HEK293T (cell line): ENCODE measurements at places on chromosomes 2 and 18.
A peak's percentile ranks its signal among the peaks of the same experiment; 100 is the strongest.

DNA sequence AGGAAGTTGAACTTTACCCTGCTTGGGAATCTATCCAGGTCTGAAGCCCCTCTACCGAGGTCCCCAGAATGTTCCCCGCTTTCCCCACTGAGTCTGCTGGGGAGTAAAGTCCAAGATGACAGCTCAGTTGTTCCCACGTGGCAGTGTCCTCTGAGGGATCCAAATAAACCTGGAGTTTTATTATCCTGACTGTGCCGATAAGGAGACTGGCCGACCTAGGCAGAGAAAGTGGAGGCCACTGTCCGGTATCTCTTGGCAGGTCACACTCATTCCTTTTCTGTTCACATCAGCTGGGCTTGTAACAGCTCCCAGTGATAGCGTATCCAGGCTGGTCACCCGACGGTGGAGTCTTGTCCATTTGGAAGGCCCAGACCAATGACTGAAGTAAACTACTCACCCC is 27.5 kb upstream of the C18orf32 start:
- no peak for DNase-seq

GRCh38 chr18:8614875-8615274 is 5.6 kb downstream of the RAB12 start:
- no peak for DNase-seq

DNA sequence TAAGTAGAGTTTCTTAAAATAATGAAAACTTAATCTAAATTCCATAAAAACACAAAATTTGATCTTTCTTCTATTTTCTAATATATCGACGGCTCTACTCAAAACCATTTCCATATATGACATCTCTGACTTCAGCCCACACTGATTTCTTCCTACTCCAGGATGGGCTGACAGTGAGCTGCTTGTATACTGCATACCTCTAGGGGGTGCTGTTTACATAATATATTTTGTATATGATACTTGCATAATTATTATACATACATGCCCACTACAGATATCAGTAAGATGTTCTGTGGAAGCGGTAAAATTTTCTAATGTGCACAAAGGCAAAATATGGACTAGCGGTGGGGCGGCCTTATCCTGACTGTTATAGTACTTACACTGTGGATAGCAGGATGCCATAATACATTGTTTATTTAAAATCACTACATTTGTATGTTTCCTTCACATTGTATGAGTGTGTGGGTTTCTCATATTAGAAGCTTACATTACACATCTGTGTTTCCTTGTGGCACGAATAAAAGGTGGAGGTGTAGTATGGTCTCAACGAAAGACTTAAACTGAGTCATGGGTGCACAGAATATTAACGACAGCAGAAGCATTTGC is 66.1 kb upstream of the NXPH2 start:
- peak; percentile 50 for DNase-seq

GRCh38 chr2:5145053-5145452 is 547.1 kb upstream of the SOX11 start:
- no peak for DNase-seq

DNA sequence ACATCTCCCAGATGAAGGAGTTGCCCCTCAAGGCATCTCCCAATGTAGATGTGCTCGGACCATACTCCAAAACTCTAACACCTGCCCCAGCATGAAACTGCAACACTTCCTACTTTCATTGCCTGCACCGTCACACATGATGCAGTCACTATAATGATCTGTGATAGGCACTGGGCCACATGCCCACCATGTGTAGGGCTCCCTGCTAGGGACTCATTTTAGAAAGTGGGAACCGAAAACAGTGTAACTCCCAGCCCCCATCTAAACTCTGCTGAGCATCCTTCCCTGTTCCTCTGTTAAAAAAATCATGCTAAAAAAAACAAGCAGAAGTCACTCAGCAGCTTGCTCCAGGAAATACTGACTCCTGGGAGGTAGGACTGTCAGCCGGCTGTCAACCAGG is 496.1 kb upstream of the RAB6C start:
- DNase-seq, result no peak

- no peak for DNase-seq
Observed at GRCh38 chr2:145690183-145690778, 1170.4 kb upstream of the ZEB2 start.

DNA sequence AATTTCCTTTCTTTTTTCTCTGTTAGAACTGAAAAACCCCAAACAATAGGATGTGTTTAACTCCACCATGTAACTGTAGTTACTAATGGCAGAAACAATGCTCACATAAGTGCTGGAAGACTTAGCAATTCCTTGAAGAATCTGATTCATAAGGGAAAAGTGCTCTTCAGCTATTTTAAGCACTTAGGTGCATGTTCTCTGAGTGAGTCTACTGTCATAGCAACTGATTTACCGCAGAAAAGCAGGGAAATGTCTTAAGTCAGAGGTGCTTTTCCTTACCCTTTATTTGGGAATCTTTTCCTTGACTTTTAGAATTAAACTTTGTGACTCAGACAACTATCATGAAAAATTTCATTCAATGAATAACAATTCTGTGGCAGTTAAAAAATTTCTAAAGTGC is 65.4 kb upstream of the NABP1 start:
- no peak for DNase-seq

DNA sequence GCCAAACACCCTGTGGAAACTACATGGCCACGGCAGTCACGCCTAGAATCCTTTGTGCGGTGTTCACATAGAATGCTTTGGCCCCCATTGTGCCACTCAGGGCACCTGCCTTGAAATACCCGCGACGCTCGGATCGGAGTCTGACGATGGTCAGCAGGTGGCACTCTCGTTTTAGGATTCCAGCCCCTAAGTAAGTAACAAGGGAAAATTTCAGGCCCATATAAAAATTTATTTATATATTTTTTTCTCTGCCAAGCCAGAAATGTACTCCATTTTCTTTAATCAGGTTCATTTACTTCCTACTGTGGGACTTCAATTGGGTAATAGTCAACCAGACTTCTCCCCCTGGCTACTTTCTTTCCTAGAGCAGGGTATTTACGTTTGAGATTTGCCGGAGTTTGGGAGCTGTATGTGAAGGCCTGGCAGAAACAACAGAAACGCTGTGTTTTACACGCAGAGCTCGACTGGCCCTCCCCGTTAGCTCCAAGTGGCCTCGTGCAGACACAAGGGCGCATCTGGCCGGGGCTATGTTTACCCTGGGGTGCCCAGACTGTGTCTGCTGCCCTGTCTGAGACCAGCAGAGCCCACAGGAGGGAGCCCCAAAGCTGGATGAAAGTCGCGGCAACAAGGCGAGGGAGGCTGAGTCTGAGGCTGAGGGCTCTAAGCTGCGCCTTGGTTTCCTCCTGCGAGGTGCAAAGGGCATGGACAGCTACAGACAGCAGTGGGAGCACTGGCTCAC is 41.6 kb downstream of the LRRC30 start:
- DNase-seq, result peak; percentile 15

GRCh38 chr2:214328941-214329340 is 81.9 kb upstream of the VWC2L start:
- DNase-seq, result no peak

- DNase-seq, result no peak
Observed at GRCh38 chr18:77100751-77101355, 31.7 kb downstream of the MBP start.

DNA sequence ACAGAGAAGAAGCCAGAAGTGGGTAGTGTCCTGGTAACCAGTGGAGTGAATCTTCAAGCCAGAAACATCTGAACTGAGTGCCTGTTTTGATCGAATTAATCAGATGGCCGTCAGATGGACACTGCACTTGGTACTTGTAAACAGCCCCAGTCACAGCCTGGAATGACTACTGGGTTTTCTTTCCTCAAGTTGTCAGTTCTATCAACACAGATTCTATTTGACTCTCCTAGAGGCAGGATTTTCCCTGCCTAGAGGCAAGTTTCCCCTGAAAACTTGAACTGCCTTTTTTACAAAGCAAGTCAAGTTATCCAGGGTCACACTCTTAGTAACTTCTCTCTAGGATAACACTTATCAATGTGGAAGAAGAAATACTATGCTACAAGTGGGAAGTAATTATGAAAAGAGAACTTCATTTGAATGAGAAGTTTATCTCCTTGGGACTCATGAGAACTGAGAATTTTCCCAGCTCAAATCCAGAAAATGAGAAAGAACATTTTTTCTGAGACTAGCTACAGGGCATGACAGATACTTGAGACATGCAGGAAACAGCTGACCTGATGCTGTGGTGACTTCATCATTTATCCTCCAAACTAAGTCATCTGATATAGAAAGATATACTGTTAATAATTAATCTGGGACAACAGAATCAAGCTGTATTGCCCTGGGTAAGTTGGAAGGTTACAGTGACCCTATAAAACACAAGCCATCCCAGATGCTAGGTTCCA is 36.0 kb downstream of the SULT1C2 start:
- no peak for DNase-seq

DNA sequence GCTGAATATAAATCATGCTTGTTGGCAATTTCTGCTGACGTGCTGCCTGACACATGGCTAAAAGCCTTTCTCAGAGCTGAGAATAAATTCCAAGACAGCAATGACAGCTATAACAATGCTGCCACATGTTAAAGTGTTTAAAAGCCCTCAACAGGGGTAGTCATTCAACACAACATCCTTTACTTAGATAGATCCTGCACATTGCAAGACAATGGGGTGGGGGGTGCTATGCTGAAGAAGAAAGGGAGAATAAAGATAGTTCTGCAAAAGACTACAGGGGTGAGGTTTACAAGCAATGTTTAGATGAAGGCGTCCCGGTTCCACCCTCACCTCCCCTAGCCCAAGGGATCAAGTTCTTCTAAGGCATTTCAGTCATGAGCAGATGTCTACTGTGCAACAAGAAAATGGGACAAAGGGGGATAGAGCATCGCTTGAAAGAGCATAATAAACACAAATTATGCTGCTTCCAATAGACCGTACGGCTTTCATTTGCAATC is 291.0 kb upstream of the ACVR2A start:
- DNase-seq, result no peak

GRCh38 chr2:208266936-208267335 is 881 bp downstream of the PIKFYVE start:
- DNase-seq, result no peak

GRCh38 chr2:63506320-63506719 is 82.0 kb downstream of the WDPCP start:
- DNase-seq, result no peak

- no peak for DNase-seq
Observed at GRCh38 chr2:157460384-157460837, 16.5 kb upstream of the CYTIP start.

DNA sequence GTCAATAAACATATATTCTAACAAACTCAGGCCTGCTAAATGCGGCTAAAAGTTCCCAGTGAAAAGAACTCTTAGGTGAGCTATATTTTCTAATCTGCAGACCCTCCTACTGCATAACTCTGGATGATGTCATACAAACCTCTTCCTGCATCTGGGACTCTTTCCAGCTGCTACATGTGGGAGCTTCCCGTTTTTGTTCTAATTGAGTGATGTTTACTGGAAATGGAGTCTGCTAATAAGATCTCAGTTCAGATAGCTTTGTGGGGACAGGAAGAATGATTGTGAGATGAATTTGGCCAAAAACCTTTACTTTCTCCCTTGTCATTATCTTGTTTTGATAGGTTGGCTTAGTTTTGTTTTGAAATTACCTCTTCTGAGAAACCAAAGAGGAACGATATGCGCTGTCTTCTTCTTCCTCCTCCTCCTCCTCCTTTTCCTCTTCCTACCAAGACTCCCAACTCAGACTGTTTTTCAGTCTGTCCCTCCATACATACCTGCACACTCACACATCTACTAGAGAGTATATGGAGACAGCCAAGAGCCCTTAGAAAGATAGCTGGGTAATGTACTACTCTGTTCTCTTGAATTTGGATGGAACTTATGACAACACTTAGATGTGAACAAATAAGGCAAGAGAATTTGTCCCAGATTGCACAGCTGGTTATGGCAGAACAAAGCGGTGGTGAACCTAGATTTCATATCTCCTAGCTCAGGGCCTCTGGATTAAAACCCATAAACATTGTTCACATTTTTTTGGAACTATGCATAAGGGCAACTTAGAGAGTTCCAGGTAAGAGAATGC is 39.8 kb upstream of the AAK1 start:
- no peak for DNase-seq

- no peak for DNase-seq
Observed at GRCh38 chr18:69674292-69674877, 273.3 kb downstream of the CD226 start.

DNA sequence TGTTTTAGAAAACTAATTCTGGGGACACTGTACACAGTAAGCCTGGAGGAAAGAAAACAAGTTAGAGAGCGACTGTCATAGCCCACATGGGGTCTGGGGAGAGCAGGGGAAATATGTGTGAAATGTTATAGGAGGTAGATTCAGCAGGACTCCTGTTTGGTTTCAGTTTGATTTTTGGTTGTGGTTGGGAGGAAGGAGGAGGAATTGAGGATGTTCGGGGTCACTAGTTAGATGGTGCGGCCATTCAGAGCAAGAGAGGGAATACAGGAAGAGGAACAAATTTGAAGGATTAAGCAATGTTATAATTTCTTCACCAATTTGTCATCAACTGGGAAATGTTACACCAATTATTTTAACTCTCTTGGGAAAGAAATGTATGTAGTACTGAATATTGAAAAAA is 25.1 kb downstream of the TTC39C start:
- no peak for DNase-seq

- DNase-seq, result no peak
Observed at GRCh38 chr18:45321520-45321919, 293.8 kb upstream of the SLC14A2 start.

DNA sequence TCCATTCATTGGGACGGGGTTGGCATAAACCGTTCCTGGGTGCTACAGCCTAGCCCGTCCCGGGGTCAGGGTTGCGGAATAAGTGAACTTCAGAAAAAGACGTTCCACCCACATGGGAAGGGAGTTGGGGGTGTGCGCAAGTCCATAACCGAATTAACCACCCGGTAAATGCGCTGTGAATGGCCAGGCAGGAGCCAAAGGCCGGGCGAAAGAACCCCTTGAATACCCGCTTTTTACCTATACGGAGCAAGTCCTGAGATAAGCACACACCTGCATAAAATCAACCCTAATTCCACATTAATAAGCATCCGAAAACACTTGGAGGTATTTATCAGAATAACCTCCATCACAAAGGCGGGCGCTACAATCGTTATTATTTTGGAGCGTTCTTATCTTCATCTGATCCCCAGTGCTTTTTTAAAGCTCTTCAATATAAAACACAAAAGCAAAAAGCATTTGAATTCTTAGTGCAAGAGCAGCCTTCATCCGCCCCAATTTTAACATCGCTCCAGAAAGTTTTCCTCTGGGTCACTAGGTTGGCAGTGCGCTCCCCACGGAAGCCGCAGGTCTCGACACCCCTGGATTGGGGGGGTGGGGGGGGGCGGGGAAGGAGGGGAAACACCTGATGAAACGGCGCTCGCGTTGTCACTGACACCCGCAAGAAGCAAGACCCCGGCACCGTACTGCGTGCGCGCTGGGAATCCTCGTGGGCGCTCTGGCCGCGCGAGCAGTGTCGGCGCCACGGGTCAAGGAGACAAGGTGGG is 1.2 kb downstream of the SATB2 start:
- DNase-seq, result no peak

DNA sequence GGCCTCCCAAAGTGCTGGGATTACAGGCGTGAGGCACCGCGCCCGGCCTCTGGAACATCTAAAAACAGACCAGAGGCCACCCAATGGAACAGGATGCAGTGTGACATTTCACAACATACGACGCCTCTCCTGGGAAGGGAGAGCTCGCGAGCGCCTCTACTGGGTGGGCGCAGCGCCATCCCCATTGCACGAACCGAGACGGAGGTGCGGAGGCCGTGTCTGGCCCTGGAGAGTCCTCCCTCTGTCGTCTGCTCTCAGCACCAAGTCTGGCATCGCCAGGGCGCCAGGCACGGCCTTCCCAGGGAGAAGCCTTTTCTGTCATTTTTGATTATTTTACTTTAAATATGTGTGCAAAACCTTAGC is 9.4 kb upstream of the GBX2 start:
- DNase-seq, result peak; percentile 61

- DNase-seq, result no peak
Observed at GRCh38 chr2:236731767-236732580, 162.3 kb downstream of the ACKR3 start.
